Colonic mucosa (tissue), 4 donors: ENCODE measurements at places on chromosomes 3 and 15. TPM values are rescaled to one million over a fixed set of nuclear protein-coding genes. Genes with fewer than 3 reads are reported as not detected.

MEIS2 gene
- 7.6 TPM for total RNA-seq

GOLGA6L7 gene
- not detected for total RNA-seq

SMCO1 gene
- total RNA-seq, result not detected

DNA sequence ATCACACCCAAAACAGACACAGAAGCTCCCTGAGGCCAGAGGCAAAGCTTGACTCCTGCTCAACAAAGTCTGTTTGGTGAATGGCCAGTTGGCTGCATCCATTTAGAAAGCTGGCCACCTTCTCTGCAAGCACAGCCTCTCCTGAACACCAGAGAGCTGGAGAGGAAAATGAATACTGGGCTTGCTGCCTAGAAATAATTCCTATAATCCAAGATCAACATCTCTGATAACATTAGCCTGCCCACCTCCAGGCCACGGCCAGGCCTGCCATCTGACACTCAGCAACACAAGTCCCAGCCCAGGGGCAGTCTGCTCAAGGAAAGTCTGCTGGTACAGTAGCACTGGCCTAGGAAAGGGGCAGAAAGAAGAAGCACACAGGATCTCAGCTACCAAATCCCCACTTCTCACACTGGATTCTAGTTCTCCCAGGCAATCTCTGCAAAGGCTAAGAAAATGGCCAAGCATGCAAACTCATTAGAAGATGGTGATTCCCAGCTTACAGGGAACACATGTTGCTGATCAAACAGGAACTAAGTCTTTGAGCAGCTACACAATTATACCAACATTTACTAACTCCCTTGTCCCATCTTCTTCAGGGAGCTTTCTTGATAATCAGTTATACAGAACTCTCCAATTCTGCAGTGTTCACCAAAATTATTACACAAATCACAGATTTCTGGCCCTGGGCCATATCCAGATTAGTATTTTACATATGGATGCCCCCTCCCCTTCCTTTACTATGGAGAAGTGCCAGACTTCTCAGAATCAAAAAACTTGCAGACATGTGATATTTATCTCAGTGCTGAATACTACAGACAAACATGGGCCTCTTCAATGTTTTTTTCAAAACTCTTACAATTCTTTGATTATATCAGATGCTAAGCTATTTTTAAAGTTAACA, 9.9 kb downstream of the TBC1D2B start:
- no peak overlapping the region for H3K4me3 ChIP-seq
- no peaks in the 10 kb centered on the region for H3K27me3 ChIP-seq
- peaks cover 22% of the 10 kb centered on the region for H3K4me1 ChIP-seq
- no peak for DNase-seq
- H3K36me3 ChIP-seq, result no peaks in the 10 kb centered on the region
- peak overlapping the region; percentile 62 for H3K27ac ChIP-seq

TERC gene
- total RNA-seq, result 5.5 TPM

LMLN gene
- total RNA-seq, result 5.0 TPM

ITPKA gene
- 36.1 TPM for total RNA-seq

DNA sequence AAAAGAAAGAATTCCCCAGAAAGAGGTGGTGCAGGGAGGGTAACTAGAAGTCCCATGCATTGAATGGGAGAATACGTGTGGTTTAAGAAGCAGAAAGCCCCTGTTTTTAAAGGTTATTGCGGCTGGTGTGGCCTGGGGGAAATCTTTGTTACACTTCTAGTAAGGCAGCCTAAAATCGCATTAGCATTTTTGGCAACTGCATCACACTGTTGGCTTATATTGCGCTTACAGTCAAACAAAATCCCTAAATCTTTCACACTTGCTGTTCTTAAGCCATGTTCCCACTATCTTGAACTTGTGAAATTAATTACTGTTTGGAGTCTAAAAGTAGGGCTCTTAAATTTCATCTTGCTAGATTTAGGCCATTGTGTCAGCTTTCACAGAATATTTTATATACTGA, 66.0 kb upstream of the GOLIM4 start:
- no peak for DNase-seq
- H3K27me3 ChIP-seq, result no peaks in the 10 kb centered on the region
- H3K27ac ChIP-seq, result no peak overlapping the region

- no peak for DNase-seq
- H3K27me3 ChIP-seq, result peaks cover 3% of the 10 kb centered on the region
- H3K4me3 ChIP-seq, result no peak overlapping the region
- no peaks in the 10 kb centered on the region for H3K4me1 ChIP-seq
- no peak overlapping the region for H3K27ac ChIP-seq
These were observed 5.2 kb upstream of the GJD2 start for GRCh38 chr15:34759992-34760391.

- no peaks in the 10 kb centered on the region for H3K27me3 ChIP-seq
- H3K4me3 ChIP-seq, result no peak overlapping the region
- H3K36me3 ChIP-seq, result no peaks in the 10 kb centered on the region
- no peak overlapping the region for H3K27ac ChIP-seq
- DNase-seq, result no peak
- H3K4me1 ChIP-seq, result no peaks in the 10 kb centered on the region
These were observed 22.8 kb upstream of the ST3GAL6 start for GRCh38 chr3:98740324-98740723.

C2CD4B gene
- total RNA-seq, result 5.4 TPM

GRCh38 chr3:178603735-178604134, 67.5 kb downstream of the KCNMB2 start:
- no peaks in the 10 kb centered on the region for H3K36me3 ChIP-seq
- no peak overlapping the region for H3K27ac ChIP-seq
- H3K27me3 ChIP-seq, result no peaks in the 10 kb centered on the region
- no peaks in the 10 kb centered on the region for H3K4me1 ChIP-seq

LZTFL1 gene
- total RNA-seq, result 11.4 TPM

ITIH1 gene
- total RNA-seq, result not detected

DNA sequence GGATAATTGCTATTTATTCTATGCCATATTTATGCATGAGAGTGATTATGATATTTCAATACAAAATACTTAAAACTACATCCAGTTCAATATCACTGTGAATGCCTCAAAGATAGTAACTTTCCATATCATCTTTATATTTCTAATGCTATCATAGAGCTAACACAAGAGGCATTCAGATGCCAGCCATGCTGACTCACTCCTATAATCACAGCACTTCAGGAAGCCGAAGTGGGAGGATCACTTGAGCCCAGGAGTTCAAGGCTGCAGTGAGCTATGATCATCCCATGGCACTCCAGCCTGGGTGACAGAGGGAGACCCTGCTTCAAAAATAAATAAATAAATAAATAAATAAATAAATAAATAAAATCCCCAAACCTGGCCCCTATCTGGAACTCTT, 498.7 kb downstream of the EPHA3 start:
- no peaks in the 10 kb centered on the region for H3K4me1 ChIP-seq
- no peaks in the 10 kb centered on the region for H3K27me3 ChIP-seq
- H3K27ac ChIP-seq, result no peak overlapping the region
- DNase-seq, result no peak
- H3K4me3 ChIP-seq, result no peak overlapping the region
- H3K36me3 ChIP-seq, result no peaks in the 10 kb centered on the region

DNA sequence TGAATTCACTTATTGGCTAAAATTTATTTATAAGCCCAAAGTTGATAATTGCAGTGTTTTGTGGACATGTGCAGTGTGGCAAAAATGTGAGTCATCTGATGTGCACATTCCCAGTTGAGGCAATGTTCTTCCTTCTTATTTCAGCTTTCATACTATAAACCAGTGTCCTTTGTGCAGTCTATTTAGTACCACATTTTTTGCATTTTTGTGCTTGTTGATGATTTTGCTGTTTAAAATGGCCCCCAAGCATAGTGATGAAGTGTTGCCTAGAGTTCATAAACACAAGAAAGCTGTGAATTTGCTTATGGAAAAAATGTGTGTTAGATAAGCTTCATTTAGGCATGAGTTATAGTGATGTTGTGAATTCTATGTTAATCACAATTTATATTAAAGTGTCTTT, 19.4 kb upstream of the IL20RB start:
- H3K27ac ChIP-seq, result no peak overlapping the region
- DNase-seq, result no peak
- H3K36me3 ChIP-seq, result no peaks in the 10 kb centered on the region
- no peak overlapping the region for H3K4me3 ChIP-seq
- H3K27me3 ChIP-seq, result no peaks in the 10 kb centered on the region
- peaks cover 2% of the 10 kb centered on the region for H3K4me1 ChIP-seq

CPN2 gene
- 0.15 TPM for total RNA-seq

PIF1 gene
- 6.1 TPM for total RNA-seq

- no peaks in the 10 kb centered on the region for H3K4me1 ChIP-seq
- no peak overlapping the region for H3K4me3 ChIP-seq
These were observed 392.4 kb upstream of the ALCAM start for GRCh38 chr3:104974316-104974715.

DNA sequence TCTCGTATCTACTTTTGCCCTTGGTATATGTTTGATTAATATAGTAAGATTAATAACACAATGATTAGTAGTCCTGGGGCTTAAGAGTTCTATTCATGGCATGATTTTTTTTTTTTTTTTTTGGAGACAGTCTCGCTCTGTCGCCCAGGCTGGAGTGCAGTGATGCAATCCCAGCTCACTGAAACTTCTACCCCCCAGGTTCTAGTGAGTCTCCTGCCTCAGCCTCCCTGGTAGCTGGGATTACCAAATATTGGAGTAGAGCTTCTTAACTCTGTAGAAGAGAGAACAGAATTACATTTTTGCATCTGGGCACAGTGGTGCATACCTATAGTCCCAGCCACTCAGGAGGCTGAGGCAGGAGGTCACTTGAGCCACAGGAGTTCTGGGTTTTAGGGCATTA, 58.9 kb downstream of the RAB7A start:
- no peak for DNase-seq
- H3K27ac ChIP-seq, result no peak overlapping the region
- no peaks in the 10 kb centered on the region for H3K36me3 ChIP-seq
- peaks cover 15% of the 10 kb centered on the region for H3K4me1 ChIP-seq

DNA sequence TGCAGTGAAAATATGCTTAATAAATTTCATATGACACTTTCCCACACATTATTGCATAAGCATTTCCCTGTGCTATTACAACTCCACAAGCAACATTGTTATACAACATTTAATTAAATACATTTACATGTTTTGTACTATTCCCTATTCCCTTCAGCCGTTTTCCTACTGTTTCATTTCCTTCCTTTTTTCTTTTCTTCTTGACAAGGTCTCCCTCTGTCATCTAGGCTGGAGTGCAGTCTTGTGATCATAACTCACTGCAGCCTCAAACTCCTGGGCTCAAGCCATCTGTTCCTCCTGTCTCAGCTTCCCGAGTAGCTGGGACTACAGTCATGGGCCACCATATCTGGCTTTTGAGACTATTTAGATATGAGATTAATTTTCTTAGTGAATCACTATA, 254.7 kb downstream of the NFKBIZ start:
- no peaks in the 10 kb centered on the region for H3K4me1 ChIP-seq
- no peaks in the 10 kb centered on the region for H3K27me3 ChIP-seq
- H3K4me3 ChIP-seq, result no peak overlapping the region
- DNase-seq, result no peak
- H3K36me3 ChIP-seq, result no peaks in the 10 kb centered on the region

GRCh38 chr15:40289140-40289775, 6.4 kb upstream of the ANKRD63 start:
- no peak overlapping the region for H3K27ac ChIP-seq
- no peaks in the 10 kb centered on the region for H3K27me3 ChIP-seq
- peak; percentile 84 for DNase-seq
- H3K4me3 ChIP-seq, result no peak overlapping the region
